Activated naive CD4-positive, alpha-beta T cell (primary cell): ENCODE measurements at places on chromosomes 1 and 21.

GRCh38 chr1:68384872-68385411 lies 64.8 kb downstream of the RPE65 start:
- no peak for DNase-seq

GRCh38 chr1:205466595-205467220 lies 10.9 kb upstream of the BLACAT1 start:
- DNase-seq: no peak

GRCh38 chr1:208910161-208910560 lies 666.0 kb upstream of the PLXNA2 start:
- no peak for DNase-seq

GRCh38 chr1:236718328-236718727 lies 32.0 kb downstream of the ACTN2 start:
- DNase-seq: no peak

- DNase-seq: no peak
These were observed 40.0 kb downstream of the PTPRF start for GRCh38 chr1:43570715-43571114.

- DNase-seq: no peak
These were observed 4.7 kb downstream of the PKP1 start for GRCh38 chr1:201288007-201288406.

GRCh38 chr1:231871878-231872277 lies 245.3 kb downstream of the DISC1 start:
- no peak for DNase-seq

GRCh38 chr1:192225266-192225665 lies 67.0 kb downstream of the RGS18 start:
- DNase-seq: no peak

DNA sequence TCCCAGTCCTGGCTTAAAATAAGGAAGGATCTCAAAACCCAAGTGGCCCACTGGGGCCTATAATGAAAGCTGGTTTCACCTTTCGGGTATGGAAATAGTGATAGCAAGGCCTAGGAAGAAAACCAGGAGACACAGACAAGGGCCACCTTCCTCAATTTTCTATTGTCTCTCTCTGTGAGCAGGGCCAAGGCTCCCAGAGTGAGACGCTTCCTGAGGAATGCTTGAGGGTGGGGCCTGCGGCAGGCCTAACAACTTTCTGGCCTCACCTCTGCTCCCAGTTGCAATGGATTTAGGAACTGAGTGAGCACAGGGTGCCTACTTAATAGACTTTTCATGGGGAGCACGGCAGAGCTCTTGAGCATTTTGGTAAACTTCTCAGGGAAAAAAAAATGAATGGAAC lies 300.9 kb downstream of the ASTN1 start:
- no peak for DNase-seq

DNA sequence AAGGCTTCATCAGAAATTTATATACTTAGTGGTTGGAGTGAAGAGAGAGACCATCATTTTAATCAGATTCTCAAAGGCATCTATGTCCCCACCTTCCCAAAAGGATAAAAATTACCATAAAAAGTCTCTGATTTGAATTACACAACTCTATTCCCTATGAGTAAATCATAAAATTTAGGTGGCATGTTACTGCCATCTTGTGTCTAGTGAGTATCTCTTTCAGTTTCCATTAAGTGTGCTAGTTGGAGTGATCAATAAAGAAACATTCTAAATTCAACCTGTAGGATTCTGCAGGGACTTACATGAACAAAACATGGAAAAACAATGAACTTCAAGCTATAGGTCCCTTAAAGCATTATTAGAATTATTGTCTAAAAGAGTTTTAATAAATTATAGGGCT lies 655.4 kb downstream of the LTN1 start:
- no peak for DNase-seq

DNA sequence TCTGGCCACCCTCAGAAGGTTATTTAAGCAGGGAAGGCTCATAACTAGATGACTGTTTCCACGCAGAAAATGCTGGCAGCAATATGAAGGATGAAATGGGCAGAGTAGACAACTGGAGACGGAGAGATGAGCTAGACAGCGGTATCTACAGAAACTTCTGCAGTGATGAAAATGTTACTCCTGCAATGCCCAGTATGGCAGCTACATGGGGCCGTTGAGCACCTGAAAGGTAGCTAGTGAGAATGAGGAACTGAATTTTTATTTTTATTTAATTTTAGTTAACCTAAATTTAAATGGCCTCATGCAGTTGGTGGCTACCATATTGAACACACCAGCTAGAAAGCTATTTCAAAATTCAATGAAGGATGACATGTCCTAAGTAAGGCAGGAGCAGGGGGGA lies 27.3 kb downstream of the SIPA1L2 start:
- DNase-seq: no peak

DNA sequence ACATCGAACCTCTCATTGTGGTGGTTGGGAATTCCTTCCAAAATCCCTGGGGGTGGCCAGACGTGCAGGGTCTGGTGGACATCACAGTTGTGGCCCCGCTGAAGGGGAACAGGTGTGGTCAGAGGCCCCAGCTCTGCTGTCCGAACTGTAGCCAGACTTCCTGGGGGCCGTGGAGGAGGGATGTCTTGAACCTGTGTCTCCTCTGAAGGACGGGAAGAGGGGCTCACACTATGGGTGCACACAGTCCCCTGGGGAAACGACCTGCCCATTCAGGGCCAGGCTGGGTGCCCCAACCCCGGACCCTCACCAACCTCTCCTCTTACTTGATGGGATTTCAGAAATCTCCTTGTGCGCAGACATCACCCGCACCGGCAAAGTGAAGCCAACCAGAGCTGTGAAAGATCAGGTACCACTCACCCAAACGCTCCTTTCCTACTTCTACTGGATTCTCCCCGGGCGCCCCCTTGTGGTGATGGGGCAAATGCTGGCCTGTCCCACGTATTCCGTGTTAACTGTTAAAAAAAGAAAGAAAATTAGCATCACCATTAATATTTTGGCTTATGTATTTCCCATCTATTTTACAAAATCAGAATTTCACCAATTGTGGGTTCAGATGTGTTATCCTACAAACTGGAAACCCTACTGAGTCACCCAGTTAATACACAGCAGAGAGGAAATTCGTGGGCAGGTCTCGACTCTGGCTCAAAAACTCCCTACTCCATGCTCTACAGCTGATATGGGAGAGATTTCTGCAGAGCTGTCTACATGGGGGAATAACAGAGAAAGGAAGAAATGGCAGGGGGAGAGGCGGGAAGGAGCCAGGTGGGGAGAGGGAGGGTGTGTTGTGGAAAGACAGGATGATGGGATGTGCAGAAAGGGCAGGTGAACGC lies 28.1 kb downstream of the PADI4 start:
- peak; percentile 58 for DNase-seq

DNA sequence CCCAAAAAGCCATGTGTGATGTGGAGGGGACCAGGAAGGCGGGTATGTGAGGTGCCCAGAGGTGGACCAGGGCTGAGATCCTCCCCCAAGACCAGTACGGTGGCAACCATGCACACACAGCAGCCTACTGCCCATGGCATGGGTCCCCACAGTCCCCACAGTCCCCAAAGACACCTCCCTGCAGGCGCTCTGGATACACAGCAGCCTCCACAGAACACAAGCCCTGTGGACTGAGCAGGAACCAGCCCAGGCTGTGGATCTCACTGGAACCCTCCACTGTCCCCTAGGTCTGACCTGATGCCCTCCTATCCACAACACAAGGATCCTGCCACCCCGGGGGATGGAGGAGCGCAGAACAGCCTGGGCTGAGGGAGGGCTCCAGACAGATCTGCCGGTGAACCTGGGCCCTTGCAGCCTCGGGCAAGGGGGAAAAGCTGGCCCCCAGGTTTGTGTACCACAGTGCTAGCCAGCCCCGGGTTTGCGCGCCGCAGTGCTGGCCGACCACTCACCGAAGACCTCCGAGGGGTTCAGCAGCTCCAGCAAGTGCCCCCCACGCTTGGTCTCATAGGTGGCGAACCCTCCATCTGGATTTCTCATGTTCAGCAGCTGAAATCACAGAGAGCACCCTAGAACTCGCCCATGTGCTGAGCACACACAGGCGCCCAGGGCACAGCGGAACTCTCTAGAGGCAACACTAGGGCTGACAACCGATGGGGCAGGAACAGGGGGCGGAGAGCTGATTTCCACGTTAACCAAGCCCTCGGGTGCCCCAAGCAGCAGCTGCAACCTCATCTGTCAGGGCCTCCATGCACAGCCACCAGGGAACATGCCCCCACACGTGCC lies 22.1 kb upstream of the SPATC1L start:
- no peak for DNase-seq

DNA sequence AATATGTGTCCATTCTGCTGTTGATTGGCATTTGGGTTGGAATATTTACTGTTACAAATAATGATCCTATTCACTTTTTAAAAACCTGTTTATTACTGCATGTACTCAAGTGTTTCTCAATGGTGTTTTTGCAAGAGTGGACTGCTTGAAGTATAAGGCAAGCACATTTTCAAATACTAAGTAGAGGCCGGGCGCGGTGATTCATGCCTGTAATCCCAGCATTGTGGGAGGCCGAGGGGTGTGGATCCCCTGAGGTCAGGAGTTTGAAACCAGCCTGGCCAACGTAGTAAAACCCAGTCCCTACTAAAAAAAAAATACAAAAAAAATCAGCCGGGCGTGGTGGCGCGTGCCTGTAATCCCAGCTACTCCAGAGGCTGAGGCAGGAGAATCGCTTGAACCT lies 276.9 kb upstream of the ADGRL4 start:
- no peak for DNase-seq

DNA sequence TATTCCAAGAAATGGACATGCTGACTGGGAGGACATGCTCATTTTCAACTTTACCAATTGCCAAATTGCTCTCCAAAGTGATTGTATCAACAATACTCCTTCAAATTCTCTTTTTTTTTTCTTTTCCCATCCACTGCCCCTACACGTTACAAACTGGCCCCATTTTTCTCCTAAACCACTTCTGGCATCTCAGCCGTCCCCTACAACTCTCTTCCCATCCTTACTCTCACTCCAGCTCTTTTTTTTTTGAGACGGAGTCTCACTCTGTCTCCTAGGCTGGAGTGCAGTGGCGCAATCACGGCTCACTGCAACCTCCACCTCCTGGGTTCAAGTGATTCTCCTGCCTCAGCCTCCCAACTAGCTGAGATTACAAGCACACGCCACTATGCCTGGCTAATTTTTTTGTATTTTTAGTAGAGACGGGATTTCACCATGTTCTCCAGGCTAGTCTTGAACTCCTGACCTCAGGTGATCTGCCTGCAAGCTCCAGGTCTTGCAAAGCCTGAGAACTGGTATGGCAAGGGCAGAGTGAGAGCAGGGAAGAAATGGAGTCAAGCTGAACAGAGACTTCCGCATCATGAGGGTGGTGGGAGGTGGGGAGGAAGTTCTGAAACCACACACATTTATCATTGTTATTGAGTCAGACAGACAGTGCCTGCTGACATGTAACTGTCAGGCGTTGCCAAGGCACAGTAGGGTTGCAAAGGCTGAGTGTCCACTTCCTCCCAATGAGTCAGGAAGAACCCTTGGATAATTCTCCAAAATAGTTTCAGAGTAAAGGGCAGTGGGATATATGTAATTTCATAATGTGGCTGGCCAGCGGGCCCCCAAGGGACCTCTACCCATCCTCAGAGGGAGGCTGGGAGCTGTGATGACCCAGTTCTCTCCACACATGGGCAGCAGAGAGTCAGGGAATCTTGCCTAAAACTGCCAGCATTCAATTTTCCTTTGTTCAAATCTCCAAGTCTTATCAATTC lies 17.4 kb downstream of the CELA3A start:
- peak; percentile 41 for DNase-seq

- DNase-seq: no peak
These were observed 14.6 kb downstream of the PIGP start for GRCh38 chr21:37058261-37058660.

DNA sequence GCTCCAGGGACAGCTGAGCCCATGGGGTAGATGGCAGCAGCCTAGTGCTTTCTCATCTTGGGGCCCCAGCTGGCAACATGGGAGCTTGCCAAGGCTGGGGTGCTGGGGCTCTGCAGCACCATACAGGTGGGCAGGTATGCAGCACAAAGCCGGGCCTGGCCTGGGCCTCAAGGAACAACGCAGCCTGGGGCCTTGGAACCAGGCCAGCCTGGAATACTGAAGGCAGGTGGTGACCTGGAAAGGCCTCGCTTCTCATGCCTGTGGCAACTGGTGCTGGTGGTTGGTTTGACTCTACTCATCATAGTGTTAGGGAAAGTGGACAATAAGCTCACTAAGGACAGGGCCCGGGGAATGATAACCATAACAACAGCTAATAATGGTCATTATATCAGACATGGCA lies 27.0 kb upstream of the SDHB start:
- no peak for DNase-seq
